ENCODE measurements at places on chromosomes 4 and X.

GRCh38 chr4:98664959-98665358 is 6.5 kb upstream of the TSPAN5 start:
- no peak for DNase-seq

DNA sequence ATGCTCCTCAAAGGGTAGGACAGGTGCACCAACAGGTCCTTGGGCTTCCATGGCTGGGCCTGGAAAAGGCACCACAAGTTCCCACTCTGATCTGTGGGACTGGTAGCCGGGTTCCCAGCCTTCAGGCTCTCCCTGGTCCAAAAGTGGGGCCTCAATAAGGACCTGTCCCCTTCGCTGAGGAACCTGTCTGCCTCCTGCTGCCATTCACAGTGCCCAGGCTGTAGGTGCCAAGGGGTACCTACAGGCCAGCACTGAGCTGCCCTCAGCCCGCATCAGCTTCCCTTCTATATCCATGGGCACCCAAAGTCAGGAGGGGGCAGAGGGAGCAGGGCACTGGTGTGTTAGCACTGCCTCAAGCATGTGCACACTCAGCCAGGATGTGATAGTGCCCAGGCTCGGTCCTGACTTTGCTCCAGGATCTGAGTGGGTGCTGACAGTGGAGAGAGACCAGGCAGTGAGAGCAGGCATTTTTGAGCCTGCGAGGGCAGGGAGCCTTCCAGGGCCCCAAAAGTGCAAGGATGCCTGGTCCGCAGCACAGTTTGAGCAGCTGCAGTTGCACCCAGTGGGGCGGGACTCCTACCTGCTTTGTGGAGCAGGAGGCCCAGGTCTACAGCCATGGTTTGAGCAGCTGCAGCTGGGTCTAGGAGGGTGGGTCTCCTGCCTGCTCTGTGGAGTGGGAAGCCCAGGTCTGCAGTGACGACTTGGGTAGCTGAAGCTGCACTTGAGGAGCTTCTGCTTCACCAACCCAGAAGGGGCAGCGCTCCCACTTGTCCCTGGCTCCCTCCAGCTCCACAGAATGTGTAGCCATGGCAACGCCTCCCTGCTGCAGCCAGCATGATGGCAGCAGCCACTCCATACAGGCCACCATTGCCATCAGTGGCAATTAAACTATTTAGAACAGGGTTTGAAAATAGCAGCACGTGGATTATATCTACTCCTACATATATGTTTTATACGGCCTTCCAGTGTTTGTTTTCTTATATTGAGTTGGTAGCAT is 376.4 kb downstream of the KCTD8 start:
- DNase-seq, result no peak

DNA sequence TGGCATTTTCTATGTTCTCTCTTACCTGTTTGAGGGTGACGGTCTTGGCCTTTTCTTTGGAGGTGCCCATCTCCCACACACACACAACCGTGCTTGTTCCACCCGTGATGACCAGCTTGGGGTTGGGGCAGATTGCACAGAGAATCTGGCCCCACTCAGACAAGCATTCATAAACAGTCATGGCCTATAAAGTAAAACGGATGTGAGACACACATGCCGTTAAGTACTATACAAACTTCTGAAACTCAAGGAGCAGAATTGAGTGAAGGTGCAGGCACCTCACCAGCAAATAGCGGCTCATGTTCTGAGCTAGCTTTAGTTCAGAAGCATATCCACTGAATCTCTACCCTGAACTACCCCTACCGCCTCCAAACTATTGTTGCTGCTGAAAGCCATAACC is 107.6 kb downstream of the CDS1 start:
- no peak for DNase-seq

DNA sequence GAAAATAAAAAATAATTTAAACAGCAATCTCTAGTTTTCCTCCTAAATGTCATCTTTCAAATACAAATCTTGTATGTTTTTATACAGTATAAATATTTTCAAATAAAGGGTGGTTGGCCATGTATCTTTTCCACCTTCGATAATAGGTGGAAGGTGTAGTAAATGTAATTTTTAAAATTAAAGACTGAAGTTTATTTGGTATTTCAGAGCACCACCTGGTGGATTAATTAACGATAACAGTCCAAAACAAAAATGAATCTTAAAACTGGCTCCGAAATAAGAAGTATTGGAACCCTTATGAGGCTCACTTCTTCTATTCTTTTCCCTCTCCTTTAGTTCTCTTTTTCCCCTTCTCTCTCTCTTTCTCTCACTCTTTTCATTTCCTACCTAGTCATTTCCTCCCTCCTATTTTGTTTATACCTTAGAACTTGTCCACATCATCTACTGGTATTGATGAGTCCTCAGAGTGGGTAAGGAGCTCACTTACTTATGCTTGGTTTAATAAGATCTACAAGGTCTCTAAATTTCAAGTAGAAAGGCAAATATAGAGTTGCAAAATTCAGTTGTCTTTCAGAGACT is 82.9 kb upstream of the EXOC1L start:
- no peak for DNase-seq

DNA sequence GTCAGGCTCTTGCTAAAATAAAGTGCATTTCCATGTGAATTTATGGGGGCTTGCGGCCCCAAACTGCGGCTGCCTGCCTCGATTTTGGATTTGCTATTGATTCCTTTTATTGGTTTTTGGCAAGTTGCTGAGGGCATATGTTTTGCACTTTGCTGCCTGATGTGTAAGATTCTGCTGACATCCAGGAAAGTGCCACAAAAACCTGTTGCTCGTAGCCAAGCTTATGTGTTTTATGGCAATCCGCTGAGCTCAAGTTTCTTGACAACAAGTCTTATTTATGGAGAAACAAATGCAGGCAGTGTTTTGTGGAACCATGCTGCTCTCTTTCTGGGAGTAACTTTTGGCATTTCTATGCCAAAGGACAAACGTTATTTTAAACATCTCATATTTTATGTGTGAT is 97.3 kb upstream of the DDIT4L start:
- DNase-seq, result no peak

All from activated CD4-positive, alpha-beta T cell treated with anti-CD3 and anti-CD28 coated beads, Interleukin-10, Interleukin-2, amounts not matched to agents 100 ng/mL and 50 ng/mL, durations not matched to agents 16 hours and 8 hours (primary cell).